ENCODE measurements at places on chromosomes 11 and 22.

DNA sequence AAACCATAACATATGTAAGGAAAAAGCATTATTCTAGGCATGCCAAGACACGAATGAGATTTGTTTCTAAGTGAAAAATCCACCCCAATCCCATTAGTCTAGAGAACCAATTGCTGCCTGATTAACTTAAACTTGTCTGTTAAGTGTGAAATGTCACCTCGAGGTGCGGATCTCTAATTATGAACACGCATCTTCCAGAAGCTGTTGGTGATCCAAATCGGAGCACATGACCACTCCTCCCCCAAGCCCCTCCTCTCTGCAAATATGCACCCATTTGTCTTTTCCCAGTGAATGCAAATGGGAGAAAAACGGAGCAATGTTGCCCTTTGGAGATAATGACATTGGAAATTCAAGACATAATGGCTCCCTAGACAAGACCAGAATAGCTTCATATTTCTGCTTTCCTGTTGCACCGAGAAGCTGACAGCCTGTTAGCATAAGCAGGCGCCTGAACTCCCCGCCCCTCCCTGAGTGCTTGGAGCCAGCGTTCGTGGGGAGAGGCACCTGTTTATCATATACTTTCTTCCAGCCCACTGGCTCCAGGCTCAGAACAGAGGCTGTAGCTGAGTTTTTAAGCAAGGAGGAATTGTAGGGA is 6.0 kb upstream of the FXYD6 start:
- no peak for DNase-seq

GRCh38 chr11:97722721-97723120 is 1298.0 kb upstream of the CNTN5 start:
- no peak for DNase-seq

GRCh38 chr11:117980720-117981119 is 5.5 kb upstream of the IL10RA start:
- peak; percentile 68 for DNase-seq

- no peak for DNase-seq
Observed at GRCh38 chr11:27193434-27194225, 153.0 kb downstream of the BBOX1 start.

DNA sequence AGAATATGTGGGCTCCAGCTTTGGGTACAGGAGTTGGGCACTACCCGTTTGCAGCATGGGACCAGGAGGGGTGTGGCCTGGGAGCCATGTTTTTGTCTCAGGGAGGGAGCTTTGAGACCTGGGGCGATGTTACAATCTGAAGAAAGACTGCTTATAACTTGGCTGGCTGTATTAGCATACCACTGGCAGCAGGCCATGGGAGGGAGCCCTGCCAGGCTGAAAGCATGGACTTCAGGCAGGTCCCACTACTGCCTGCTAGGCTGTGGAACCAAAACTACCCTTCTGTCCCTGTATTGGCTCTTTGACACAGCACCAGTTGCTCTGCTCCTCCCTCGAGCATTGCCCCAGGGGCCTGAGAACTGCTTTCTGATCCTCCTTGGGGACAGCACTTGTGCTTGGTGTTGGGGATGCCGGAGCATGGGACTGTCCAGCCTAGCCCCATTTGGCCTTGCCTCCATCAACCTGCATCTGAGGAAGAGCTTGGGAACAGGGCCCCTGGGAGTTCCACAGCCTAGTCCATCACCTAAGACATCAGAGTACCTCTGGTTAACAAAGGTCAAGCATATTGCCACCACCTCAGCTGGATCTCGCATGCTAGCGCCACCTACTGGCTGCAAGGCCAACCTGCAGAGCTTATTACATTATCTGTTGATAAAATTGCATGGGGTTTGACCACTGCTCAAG is 217.4 kb downstream of the SBF2 start:
- peak; percentile 59 for DNase-seq
